ENCODE measurements at places on chromosomes 13 and 19. TPM values are rescaled to one million over a fixed set of nuclear protein-coding genes. Genes with fewer than 3 reads are reported as not detected.

DNA sequence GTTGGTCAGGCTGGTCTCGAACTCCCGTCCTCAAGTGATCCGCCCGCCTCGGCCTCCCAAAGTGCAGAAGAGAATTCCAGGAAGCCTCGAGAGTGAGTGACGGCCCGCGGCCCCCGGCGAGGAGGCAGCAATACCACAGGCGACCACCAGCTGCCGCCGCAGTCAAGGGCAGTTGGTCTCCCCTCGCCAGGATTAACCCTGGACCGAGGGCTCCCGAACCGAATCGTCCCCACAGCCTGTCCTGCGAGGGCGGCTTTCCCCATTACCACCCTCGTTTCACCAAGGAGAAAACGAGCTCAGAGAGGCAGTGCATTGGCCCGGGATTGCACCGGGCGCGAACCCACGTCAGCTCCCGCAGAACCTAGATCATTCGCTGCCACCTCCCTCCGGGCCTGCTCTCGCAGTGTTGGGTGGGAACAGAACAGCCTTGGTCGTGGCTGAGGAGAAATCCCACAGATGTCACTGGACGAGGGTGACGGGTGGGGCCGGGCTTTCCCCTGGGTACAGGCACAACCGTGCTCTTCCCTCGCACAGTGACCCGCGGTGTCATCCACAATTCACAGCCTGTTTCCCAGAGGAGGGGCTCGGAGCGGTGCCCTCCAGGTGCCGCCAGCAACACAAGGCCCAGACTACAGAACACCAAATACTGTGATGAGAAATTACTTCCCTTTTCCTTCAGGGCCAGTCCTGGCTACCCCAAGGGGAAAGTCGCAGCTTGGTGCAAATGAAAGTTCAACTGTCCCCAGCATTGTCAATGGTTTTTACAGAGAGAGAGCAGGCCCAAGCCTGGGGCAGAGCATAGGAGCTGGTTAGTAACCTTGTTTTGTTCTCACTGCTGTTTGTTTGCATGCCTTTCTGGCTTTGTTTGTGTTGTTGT is 24.8 kb downstream of the C2CD4C start:
- DNase-seq: peak; percentile 18

- no peak for DNase-seq
Observed at GRCh38 chr19:10600149-10600548, 13.0 kb upstream of the AP1M2 start.

Gene NXNL1
- not detected for total RNA-seq

DNA sequence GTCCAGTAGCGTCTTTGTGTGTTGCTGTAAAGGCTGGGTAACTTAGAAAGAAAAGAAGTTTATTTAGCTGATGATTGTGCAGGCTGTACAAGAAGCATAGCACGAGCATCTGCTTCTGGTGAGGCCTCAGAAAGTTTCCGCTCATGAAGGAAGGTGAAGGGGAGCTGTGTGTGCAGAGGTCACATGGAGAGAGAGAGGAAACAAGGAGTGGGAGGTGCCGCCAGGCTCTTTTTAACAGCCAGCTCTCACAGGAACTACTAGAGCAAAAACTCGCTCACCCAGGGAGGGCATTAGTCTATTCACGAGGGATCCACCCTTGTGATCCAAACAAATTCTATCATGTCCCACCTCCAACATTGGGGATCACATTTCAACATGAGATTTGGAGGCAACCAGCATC is 99.8 kb downstream of the GPR12 start:
- no peak for DNase-seq

- DNase-seq: peak; percentile 84
Observed at GRCh38 chr19:39401549-39402345, 4.9 kb upstream of the ZFP36 start.

Gene SAFB
- total RNA-seq: 56.1 TPM

DNA sequence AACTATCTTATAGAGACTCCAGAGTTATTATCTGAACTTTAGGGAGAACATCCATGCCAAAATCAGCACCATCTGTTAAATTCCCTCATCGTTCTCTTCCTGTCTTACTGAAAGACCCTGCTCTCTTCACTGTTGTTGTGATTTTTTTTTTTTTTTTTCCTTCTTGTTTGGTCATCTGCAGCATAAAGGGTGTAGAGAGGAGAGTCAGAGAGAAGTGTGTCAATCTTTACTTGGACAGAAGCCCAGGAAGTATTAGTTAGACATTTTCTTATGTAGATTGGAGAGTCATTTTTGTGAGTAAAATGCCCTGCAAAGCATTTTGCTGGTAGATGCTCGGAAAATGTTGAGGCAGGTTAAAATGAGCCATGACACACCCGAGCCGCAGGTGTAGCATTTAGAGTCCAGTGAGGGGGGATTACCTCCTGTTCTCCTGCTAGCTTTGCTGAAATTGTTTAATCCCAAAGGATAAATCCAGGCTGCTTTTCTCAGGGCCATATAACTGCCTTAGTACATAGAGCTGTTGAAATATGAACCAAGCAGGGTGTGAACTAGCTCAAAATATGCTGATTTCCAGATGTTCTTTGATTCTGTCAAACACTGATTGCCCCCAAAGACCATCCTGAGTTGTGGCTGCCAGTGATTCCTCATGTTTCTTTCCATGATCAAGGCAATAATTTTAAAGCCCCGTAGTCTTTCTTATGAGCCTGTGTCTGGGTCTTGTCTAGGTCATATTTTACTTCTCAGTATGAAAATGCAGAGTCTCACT is 143.5 kb downstream of the DCT start:
- DNase-seq: no peak

Gene CGB7
- not detected for total RNA-seq

All from left colon (tissue), 2 donors.